Cortex of kidney (tissue), 1 donor: ENCODE measurements at places on chromosomes 12 and 14.

DNA sequence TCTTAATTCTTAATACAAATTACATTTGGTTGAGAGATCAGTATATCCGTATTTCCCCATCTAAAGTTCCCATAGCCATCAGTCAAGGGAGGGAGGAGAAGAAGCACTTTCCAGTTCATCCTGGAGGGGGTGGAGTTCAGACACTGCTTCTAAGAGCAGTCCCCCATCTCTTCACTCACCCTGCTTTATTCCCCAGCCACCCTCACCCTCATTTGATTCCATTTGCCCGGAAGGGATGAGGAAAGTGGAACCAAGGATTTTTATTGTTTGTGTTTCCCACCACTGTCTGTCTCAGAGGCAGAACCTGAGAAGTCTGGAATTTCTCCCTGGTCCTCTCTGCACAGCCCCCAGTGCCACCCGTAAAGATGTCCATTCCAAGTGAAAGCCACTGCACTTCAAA, 134.2 kb upstream of the HIF1A start:
- no peak for DNase-seq

DNA sequence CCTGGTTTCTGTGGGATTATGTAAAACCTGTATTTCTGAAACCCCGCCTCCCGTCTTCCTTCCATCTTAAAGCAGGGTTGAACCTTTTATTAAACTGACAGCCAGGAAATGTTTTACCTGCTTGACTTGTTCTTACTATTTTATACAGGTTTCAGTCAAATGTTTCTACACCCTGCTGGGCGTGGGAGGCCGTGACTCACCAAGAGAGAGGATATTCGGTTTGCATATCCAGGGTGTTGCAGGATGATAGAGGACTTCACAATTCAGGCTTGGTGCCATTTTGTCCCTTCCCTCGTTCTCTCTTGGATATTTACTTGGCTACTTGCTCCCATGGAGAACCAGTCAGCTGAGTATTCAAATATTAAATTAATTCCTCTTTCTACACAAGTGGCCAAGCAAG, 69.7 kb downstream of the ARF6 start:
- no peak for DNase-seq

GRCh38 chr12:102993537-102993936, 36.1 kb downstream of the ASCL1 start:
- no peak for DNase-seq

GRCh38 chr12:52063981-52064649, 5.7 kb upstream of the ATG101 start:
- DNase-seq: no peak

GRCh38 chr12:1851151-1851701, 30.9 kb downstream of the LRTM2 start:
- no peak for DNase-seq
